ENCODE measurements at places on chromosomes 13 and 19.
A peak's percentile ranks its signal among the peaks of the same experiment; 100 is the strongest.

DNA sequence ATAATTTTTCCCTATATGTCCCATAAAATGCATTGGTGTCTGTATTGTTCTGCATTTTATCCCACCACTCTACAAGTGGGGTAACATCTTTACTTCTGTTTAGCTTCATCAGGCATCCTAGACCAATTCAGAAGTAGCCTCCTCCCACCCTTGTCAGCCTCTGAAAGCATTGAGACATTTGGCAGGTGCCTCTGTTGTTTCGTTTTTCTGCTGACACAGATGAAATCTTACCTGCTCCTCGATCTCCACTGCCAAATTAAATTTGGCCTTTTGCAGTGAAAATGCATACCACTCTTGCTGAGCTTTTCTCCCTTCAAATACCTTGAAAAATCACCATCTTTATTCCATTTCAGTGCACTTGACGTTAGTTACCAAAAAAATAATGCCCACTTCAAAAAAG, 83.5 kb upstream of the STARD13 start:
- DNase-seq = no peak

- no peak for DNase-seq
Observed at GRCh38 chr13:23551213-23552008, 18.8 kb upstream of the TNFRSF19 start.

- no peak for DNase-seq
Observed at GRCh38 chr19:8340341-8341096, 2.5 kb downstream of the KANK3 start.

DNA sequence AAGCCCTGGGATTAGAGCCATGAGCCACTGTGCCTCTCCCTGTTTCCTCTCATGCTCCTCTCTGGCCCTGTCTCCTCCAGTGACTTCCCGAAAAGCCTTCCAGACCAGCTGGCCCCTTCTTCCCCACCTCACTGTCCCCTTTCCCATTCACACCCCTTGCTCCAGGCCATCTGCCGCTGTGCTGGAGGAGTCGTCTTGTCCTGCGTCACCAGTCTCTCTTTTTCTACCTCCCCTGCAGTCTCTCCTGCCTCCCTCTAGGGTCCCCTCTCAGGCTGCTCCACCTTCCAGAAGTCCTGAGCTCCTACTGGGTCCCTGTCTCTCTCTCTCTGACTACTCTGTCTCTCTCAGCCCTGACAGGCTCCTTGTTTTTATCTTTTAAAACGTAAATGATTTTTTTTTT, 5.3 kb upstream of the FFAR1 start:
- DNase-seq = no peak

DNA sequence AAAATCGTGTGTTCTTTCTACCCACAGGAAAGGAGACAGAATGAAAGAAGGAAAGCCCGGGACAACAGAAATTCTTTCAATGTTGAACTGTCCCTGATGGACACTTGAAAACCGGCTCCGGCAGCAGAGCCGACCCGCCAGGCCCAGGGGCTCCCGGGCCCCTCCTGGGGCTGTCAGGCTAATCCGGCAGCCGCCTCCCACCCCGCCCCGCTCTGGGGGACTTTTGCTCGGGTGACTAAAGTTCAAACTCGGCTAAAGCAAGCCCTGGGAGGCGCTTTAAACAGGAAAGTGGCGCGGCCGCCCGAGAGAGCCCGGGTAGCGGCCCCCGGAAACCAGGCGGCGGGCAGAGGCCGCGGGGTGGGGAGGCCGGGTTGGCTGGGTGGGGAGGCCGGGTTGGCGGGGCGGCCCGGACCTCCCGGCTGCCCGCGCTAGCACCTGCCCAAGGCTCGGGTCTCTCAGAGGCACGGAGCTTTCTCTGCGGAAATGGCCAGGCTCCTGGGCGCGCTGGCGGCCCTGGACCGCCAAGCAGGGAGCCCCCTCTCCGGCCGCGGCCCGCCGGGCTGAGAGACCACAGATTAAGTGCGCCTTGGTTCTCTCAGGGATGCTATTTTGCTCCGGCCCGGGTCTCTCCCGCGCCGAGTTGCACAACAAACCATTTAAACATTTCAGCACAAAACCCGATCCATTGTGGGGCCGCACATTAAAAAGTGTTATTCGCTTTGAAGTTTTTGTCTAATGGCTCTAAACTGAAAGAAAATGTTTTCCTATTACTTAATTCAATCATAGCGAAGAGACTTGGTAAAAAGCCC, 2.6 kb upstream of the GSX1 start:
- no peak for DNase-seq

DNA sequence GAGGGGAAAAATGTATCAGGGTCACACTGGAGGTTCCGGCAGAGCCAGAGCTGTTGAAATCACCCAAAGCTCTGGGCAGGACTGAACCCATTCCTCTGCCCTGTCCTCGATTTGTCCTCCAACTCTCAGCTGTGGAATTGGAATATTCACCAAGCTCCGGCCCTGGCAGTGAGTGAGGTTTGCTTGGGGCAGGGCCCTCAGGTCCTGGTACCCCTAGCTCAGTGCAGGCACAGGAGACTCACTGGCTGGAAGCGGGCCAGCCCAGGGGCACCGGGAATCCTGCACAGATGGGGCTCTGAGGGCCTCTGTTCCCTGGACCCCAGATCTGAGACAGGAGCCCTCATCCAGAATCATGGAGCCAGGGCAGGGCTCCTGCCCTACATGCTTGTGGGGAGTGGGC, 1322.3 kb downstream of the UQCRFS1 start:
- DNase-seq = no peak

- no peak for DNase-seq
Observed at GRCh38 chr19:28150129-28150528, 1062.8 kb downstream of the UQCRFS1 start.

GRCh38 chr13:99293178-99293577, 14.0 kb downstream of the GPR183 start:
- no peak for DNase-seq

GRCh38 chr13:44092078-44092970, 212.6 kb downstream of the LACC1 start:
- DNase-seq = no peak

GRCh38 chr19:10517760-10518443, 655 bp upstream of the S1PR5 start:
- peak; percentile 81 for DNase-seq

- DNase-seq = peak; percentile 39
Observed at GRCh38 chr19:342801-343421, 1.7 kb downstream of the MIER2 start.

GRCh38 chr13:39263033-39263432, 224.8 kb downstream of the NHLRC3 start:
- peak; percentile 75 for DNase-seq

DNA sequence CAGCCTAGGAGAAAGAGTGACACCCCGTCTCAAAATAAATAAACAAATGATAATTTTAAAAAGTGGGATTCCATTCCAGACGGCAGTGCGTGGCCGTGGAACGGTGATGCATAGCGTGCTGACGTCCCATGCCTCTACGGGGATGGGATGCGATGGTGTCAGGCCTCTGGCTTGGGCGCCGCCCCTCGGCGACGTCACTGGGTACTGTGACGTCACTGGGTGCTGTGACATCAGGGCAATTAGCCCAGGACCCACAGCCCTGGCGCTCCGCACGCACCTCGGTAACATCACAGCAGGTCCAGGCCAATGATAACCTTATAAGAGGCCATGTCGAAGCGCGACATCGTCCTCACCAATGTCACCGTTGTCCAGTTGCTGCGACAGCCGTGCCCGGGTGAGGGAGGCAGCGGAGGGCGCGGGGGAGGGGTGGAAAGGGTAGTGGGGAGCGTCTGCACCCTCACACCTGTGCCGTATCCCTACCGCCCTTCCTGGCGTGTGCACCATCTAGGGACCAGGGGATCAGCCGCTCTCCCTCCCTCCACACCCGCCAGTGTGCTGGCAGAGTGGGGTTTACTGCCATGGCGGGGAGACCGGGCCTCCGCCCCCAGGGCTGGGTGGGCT, at the start of gene GAPDHS:
GAPDHS (plus strand) TSS at position 256 of the 621 bp plus-strand sequence; CDS start at position 328, 72 bp downstream.
- DNase-seq = no peak

GRCh38 chr13:102692491-102692826, 2.4 kb downstream of the METTL21C start:
- no peak for DNase-seq

- DNase-seq = no peak
Observed at GRCh38 chr13:108947551-108948030, 318.2 kb downstream of the MYO16 start.

GRCh38 chr19:35766571-35767104, 8.7 kb downstream of the PROSER3 start:
- DNase-seq = no peak

- no peak for DNase-seq
Observed at GRCh38 chr13:111484959-111485358, 164.5 kb downstream of the TEX29 start.
